NCI-H1105 treated with DMSO at 0.1 percent for 48 hours (cell line): ENCODE measurements at places on chromosomes 1 and 21.

GRCh38 chr1:1427820-1428148, 6.7 kb upstream of the ANKRD65 start:
- no peak for DNase-seq

DNA sequence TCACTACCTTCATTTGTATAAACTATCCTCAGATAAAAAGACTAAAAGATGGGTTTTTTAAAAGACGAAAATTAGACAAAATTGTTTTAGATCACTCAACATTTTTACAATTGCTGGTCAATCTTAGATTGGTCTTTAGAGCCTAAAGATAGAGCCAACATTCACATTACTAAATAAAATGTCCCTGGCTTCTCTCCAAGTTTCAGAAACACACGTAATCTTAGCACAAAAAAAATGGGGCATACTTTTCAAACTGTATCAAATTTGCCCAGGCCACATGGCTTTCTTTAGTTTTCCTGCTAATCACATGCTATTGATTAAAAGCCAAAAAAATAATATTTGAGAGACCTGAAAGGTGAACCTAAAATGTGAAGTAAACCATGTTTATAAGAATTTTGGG, 288.1 kb downstream of the DPYD start:
- no peak for DNase-seq

- peak; percentile 21 for DNase-seq
Measured at GRCh38 chr1:245448975-245449431, 294.2 kb downstream of the KIF26B start.

- no peak for DNase-seq
Measured at GRCh38 chr1:2290595-2291510, 62.7 kb downstream of the SKI start.

GRCh38 chr1:109198043-109198695, 15.5 kb upstream of the SARS1 start:
- DNase-seq, result no peak

DNA sequence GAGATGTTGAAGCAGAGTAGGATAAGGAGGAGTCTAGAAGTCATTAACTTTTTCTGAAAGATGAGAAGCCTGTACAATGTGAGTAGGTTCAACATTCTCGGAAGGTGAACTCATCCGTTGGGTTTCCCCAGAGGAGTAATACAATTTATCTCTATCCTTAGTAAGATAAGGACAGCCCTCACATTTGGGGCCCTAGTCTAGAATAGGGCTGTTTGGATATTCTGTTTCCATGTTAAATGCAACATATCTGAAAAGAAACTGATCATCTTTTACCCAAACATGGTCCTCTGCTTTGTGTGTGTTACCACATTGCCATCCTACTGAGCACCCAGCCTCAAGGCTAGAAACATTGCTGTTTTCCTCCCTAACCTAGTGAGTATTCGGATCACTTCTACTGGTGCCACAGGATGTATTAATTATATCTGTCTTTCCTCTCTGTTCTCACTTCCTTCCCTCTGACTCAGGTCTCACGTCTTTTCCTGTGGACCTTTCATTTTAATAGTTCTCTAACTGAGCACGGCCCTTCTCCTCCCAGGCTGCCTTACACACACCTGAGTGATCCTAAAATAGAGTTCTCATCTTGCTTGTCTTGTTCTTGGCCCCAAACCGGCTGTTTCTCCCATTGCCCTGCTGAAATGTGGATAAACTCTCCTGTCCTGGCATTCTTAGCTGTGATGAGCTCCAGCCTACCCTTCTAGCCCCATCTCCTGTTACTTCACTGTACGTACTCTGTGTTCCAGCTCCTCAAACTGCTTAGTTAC, 91.7 kb downstream of the CDC14A start:
- DNase-seq, result no peak

GRCh38 chr1:157978586-157979403, 14.7 kb upstream of the KIRREL1 start:
- DNase-seq, result no peak

GRCh38 chr21:34642211-34643075, 26.4 kb upstream of the CLIC6 start:
- DNase-seq, result no peak

GRCh38 chr21:36430841-36431240, 45.6 kb downstream of the CHAF1B start:
- DNase-seq, result no peak

DNA sequence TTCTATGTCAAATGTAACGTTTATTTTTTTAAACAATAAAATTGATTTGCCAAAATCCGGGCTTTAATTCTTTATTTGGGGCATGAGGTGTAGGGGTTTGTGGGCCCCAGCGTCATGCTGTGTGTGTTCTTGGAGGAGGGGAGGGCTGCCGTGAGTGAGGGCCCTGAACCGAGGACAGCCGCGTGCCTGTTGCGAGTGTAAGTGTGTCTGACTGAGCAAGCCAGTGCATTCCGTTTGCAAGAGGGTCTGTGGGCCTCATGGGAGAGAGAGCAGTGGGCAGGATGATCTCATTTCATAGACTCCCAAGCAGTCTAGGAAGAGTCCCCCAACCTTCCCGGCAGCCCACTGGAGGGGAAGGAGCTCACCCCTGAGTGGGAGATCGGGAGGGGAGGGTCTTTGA, 21.4 kb upstream of the SPSB1 start:
- DNase-seq, result no peak

DNA sequence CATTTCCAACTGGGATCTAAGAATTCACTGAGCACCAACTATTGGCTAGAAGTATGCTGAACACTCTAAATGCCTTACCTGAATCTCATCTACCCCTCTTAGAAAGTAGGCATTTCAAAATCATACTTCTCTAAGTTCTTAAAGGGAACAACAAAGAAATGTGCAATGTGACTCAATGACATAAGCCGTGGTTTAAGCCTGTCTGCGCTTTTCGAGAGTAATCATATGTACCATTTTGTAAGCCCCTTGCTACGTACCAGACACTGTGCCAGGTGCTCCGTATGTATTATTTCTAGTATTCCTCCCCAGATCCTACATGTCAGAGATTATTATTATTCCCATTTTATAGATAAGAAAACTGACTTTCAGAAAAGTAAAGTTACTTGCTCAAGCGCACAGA, 454.2 kb downstream of the SETD4 start:
- DNase-seq, result no peak

- DNase-seq, result no peak
Measured at GRCh38 chr1:17521946-17522612, 17.4 kb upstream of the ARHGEF10L start.
